ENCODE measurements at places on chromosomes 3 and 15.

- no peak for DNase-seq
These were observed 23.4 kb downstream of the FNDC3B start for GRCh38 chr3:172062761-172063160.

DNA sequence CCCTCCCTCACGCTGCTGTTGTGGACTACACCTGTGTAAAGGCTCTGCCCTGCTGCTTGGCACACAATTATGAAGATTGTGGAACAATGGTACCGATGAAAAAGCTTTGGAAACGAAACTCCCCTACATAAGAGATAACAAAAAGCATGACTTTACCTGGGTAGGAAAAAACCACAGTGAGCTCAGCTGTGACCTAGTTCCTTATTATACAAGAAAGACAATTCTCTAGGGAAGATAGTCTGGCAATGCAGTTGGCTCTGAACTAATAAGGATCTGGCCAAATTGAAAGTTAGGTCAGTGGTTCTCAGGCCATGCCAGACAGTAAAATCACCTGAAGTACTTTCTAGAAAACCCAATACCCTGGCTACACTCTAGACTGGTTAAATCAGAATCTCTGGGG is 16.1 kb downstream of the CLEC3B start:
- no peak for DNase-seq

DNA sequence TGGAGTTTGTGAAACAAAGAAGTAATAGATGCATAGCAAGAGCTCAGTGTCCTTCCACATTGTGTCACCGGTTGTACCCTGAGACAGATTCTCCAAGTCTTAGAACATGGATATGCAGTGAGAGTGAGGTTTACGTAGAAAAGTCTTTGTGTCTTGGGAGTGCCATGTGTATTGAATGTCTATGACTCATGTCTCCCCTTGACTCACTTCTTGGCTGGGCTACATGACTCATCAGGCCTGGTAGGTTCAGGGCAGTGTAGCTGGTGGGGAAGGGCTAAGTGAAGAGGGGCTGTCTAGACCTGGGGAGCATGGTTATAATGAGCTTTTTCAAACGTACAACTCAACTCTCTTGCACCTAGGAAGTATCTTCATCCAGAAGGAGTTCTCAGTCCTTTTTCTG is 167.4 kb downstream of the GAP43 start:
- DNase-seq = peak; percentile 15

DNA sequence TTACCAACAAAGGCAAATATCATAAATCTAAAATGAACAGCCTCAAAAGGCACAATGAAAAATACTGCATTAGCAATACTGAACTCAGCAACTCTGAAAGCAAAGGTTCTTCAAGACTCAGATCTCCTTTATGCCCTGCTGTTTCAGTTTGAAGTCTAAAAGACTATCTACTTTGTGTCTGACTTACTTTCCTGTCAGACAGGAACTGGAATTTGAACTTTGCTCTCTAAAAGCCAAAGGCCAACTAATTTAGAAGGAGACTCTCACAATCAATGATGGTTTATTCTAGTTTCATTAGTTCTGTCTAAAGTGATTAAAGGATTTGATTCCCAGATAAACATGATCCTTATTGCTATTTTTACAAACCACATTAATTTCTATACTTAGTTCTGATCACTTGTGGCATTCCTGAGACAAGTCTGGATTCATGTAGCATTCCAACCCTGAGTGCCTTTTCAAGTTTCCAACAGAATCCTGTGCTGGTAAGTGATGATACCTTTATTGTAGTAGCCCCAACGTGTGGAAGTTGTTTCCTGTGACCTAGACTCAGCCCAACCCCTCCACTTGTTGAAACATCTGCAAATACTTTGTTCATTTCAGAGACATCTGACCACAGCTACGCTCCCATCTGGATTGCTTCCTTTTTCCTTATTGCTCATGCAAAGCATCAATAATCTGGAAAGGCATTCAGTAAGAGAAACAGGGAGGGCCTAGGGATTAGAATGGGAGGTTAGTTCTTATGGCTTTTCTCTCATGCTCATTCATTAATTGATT is 14.9 kb upstream of the LEKR1 start:
- peak; percentile 33 for DNase-seq

GRCh38 chr3:16085884-16086608 is 88.4 kb upstream of the GALNT15 start:
- no peak for DNase-seq

- DNase-seq = no peak
These were observed 59.2 kb upstream of the APEH start for GRCh38 chr3:49614936-49615335.

Measured in GM10248 (cell line).